ENCODE measurements at places on chromosomes 2 and 18. TPM values are rescaled to one million over a fixed set of nuclear protein-coding genes. Genes with fewer than 3 reads are reported as not detected.

GAREM1 gene
- 9.2 TPM for total RNA-seq

RESP18 gene
- total RNA-seq: not detected

ASXL3 gene
- total RNA-seq: 0.14 TPM

MAT2A gene
- 286 TPM for total RNA-seq

CCDC150 gene
- 1.6 TPM for total RNA-seq

LBX2 gene
- total RNA-seq: 1.00 TPM

DNAJC5G gene
- total RNA-seq: not detected

CPO gene
- total RNA-seq: not detected

NYAP2 gene
- total RNA-seq: under 0.01 TPM

TANC1 gene
- total RNA-seq: 34.5 TPM

EGR4 gene
- not detected for total RNA-seq

GPAT2 gene
- total RNA-seq: under 0.01 TPM

SPEG gene
- total RNA-seq: 4.1 TPM

PTPN2 gene
- total RNA-seq: 58.4 TPM

NABP1 gene
- total RNA-seq: 90.2 TPM

ANKRD30BL gene
- not detected for total RNA-seq

RASGRP3 gene
- under 0.01 TPM for total RNA-seq

RIT2 gene
- not detected for total RNA-seq

TUBA4B gene
- total RNA-seq: not detected

ABCB11 gene
- total RNA-seq: under 0.01 TPM

NEU2 gene
- not detected for total RNA-seq

SH3RF3 gene
- total RNA-seq: under 0.01 TPM

All from nasal cavity respiratory epithelium epithelial cell of viscerocranial mucosa (primary cell).